ENCODE measurements at places on chromosomes 3 and 15.

GRCh38 chr3:133525435-133525834 lies 48.1 kb upstream of the CDV3 start:
- DNase-seq = no peak

DNA sequence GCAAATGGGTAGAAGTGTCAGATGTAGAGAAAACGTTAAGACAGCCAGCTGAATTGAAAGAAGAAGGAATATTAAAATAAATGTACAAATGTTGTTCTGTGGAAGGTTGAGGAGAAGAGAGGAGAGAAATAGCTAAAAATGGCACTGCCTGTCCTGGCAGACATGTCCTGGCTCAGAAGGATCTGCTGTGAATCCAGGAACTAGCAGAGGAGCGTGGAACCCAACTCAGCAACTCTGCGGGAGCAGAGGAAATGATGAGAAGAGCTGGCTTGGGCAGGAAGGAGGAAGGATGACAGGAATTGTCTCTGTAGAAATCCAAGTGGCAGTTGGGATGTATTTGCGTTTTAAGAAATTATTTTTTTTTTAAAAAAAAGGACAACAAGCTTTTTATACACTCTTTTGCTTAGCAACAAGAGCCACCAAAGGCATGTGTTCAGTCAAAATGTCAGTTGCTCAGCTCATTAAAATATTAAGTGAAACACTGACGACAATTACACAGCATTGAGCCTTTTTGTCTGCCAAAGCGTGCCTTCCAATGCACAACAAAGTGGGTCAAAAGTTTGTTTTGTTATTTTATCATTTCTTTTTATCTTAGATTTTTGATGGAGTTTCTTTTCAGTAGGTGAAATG lies 16.1 kb downstream of the NANOGP8 start:
- DNase-seq = no peak

DNA sequence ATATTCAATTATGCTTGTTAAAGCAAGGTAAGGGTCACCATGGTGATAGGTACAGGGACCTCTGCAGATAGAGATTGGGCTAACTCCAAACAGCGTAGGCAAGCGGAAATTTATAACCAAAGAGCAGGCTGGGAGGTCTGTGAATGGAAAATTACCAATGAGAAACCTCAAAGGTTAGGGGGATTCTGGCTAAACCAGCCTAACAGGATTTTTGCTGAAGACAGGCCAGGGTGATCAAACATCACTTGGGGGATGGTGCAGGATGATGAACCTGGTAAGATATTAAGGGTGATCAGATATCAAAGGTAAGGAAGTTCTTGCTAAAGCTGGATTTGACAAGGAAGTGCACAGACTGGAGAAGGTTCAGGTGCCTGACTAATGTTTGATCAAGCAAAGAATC lies 35.3 kb upstream of the SNRPN start:
- DNase-seq = no peak

DNA sequence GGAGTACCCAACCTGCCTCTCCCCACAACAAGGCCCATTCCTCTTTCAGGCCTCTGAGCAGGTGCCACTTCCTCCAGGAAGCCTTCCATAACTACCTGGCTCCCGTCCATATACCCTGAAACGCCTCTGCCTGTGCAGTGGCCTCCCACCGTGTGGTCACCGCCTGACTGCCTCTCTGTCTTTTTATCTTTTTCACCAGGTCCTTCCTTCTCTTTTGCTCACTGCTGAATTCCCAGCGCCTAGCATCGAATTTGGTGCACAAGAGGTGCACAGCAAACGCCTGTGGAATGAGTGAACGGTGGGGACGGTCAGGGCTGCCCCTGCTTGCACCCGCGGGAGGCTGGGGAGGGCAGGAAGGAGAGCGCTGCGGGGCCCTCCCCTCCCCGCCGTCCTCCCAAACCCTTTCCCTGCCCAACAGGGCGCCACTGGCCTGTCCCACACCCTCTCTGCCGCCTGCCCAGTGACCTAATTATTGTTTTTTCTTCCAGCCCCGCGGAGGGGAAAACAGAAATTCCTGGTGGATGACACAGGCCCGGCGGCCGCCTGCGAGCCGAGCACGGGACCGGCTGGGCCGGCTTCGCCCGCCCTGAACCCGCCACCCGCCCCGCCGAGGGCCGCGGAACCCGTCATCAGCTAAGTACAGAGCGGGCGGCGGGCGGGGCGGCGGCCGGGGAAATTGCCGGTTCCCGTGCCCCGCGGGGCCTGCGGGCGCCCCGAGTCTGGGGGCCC lies 140.1 kb downstream of the SMAD6 start:
- no peak for DNase-seq

- no peak for DNase-seq
Measured at GRCh38 chr15:38316311-38316710, 63.7 kb downstream of the SPRED1 start.

All from NCI-H1092 (cell line).